ENCODE measurements at places on chromosomes 7 and 10. TPM values are rescaled to one million over a fixed set of nuclear protein-coding genes. Genes with fewer than 3 reads are reported as not detected.

- no peak for DNase-seq
Measured at GRCh38 chr10:109996225-109996624, 11.6 kb upstream of the ADD3 start.

GRCh38 chr7:132996581-132997242, 85.2 kb downstream of the CHCHD3 start:
- DNase-seq = no peak

DNA sequence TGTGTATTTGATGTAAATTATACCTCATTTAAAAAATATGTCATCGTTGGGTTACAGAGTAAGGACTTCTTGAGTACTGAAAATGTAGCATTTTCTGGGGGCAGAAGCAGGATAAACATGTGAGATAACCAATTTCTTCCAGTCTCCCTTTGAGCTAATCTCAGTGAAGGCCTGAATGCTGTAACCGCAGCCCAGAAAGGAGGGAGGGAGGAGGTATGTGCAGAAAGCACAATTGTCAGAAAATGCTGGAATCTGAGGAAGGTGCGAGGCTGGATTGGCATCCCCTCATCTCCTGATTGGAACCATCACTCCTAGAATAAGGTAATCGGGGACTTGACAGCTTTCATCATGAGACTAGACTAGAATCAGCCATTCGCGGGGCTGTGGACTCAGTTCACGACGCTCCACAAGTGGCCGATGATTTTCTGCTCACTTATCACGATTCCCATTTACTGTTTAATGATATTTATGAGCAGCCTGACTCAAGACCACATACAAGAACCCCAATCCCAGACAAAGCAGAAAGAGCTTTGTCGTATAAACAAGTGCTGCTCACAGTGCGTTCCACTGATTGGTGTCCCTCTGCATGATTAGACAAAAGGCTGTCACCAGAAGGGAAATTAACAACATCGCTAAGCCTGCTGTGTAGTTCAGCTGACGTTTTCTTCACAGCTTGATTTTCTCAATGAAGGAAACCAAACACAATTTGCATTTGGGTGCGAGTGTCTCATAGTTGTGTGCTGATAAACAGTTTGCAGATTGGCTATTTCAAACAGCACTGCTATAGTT, 93.2 kb downstream of the SVIL start:
- no peak for DNase-seq

GRCh38 chr10:25704622-25705021, 229.4 kb upstream of the MYO3A start:
- no peak for DNase-seq

DNA sequence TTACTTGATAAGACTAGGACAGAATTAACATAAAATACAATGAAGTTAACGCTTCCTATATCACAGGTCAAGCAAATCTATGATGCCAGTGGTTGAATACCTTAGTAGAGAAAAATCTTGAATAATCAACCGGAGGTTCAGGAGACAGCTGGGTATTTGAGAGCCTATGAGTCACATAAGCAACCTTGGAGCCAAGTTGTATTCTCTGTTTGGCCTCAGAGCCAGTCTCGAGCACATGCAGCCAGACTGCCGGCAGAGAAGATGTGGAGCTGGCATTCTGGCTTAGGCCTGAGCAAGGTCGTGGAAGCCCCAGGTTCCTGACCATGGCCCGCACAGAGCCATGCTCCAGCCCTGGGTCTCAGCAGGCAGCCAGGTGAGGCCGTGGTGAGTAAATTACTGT, 90.3 kb downstream of the FAM204A start:
- no peak for DNase-seq

- DNase-seq = no peak
Measured at GRCh38 chr7:100632951-100633717, 8.2 kb downstream of the TFR2 start.

DNA sequence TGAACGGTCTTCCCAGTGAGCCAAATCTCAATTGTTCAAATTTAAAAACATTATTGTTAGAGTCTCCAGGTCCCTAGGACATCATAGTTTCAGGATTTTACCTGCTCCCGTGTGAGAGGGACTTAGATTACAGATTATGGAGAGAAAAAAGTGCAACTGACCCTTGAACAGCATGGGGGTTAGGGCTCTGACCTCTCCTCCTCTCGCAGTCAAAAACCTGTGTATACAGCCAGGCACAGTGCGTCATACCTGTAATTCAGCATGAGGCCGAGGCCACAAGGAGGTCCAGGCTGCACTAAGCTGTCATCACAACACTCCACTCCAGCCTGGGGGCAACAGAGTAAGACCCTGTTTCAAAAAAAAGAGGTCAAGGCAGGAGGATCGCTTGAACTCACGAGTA, 25.5 kb downstream of the BAZ1B start:
- no peak for DNase-seq

GRCh38 chr10:110279407-110279986, 25.2 kb downstream of the SMNDC1 start:
- no peak for DNase-seq

DNA sequence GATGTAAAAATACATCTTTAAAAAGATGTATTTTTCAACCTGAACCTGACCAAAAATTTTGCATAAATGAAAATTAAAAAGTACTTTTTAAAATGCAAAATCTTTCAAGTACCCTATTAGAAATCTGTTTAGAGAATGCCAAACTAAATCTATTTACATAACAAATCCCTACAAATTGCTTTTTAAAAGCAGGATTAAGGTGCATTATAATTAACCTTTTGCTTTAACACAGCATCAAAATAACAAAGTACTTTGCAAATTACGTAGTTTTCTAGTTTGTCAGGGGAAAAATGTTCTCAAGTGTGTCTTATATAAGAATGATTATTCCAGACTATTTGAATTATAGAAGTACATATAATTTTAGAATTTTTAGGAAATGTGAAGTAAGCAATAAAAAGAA, 160.8 kb downstream of the VPS50 start:
- no peak for DNase-seq

DNA sequence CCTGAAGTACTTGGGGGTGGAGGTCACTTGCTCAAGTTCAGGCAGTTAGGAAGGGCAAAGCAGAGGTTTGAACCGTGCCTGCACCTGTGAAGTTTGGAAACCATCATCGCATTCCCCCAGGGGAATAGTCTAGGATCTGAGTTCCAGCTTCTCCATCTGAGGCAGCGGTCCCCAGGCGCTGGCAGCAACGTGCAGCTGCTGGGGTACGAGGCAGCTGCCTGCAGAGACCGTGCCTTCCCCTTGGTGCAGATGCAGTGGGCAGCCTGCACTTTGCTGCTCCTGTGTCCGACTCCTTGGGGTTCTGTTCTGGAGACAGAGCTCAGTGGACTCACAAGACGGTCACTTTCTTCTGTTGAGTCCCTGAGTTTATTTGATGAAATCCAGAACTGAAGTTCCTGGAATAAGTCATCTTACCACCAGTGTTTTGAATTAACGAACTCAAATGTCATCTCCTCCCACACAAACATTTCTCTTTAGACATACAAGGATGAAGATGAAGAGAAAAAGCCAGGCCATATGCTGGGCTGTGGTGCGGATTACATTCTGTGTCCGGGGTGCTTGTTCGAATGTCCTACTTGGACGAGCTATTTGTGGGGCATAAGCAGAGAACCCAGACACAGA, 19.9 kb upstream of the GIMAP8 start:
- DNase-seq = peak; percentile 63

DNA sequence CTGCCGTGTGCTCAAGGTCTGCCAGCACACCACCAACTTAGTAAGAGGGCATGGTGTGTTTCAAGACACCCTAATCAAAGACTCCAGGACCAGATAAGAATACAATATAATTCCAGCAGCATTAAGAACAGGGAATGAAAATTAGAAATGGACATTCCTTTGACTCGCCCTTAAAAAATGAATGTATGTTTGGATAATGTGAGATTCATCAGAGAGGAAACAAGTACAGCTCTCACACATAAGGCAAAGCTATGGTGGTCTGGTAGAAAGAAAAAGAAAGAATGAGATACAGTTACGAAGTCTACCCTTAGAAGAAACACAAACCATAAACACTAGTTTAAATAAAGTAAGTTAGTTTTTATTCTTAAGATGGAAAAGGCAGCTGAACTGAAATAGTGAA, 174.8 kb upstream of the ANK3 start:
- DNase-seq = no peak

DNA sequence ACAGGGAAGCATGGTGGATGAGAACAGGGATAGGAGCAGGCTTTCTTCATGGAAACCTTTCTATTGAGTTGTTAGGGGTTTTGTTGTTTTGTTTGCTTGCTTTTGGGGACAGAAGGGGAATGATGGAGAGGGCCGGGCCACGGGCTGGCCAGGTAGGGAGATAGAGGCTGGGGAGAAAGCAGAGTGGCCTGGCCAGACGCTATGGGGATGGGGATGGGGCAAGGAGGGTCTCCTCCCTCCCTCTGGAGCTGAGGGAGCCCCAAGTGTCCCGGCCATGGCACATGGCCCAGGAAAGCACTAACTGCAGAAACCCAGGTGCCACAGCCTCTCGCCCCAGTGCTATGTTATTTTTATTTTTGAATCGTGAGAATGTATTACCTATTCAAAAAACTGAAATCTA, 10.0 kb downstream of the AOC1 start:
- DNase-seq = no peak

- no peak for DNase-seq
Measured at GRCh38 chr7:20449176-20449575, 118.5 kb downstream of the ITGB8 start.

DNA sequence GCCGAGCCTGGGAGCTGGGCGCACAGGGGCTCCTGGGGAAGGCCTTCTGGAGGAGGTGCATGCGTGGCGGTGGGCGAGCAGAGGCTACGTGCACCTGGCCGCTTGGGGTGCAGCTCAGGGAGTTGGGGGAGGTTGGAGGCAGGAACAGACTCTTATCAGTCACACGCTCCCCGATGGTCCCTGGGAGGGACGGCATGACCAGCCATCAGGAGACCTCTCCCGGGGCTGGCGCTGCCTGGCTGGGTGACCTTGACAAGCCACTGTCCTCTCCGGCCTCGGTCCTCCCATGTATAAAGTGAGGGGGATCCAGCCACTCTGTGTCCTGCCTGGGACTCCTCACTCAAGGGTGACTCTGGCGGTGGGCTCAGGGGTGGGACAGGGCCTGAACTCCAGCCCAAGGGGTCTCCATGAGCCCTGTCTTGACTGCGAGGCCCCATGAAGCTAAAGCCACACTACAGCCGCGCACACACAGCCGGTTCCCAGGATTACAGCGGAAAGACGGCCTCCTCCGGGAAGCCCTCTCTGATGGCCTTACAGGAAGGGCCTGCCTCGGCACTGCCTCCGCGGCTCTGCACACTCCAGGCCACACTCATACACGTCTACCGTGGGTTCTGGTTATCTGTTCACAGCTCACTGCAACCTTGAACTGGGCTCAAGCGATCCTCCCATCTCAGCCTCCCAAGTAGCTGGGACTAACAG, 2.3 kb downstream of the TMEM184A start:
- DNase-seq = no peak

DNA sequence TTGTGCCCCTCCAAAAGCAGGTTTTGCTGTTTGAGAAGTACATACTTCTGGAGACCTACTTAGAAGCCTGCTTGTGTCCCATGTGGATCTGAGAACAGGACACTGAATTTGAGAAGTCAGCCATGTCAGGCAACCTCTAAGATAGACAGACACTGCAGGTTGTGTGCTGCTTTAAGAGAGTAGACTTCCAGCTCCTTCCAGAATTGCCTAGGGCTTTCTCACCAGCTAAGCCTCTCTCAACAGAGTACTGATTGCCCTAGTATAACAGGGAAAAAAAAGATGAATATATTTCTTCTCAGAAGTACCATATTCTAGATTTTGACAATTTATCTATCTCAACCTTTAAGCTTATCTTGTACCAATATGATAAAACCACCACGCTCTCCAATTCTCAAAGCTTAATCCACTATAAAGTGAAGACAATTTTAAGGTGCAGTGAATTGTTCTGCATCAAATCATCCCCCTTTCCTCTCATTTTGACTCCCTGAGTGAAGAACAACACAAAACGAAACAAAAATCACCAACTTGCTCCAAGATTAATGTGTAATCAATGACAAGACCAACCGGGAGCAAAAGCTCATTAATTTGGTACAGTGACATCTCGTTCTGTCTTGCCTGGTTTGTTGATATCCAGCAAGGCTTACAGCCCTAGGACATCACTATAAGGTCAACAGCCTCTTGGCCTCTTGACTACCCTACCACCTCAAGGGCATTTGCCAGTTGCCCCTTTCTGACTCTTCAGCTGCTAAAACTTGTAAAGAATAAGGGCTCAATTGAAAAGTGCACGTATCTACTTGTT, 214.6 kb downstream of the SORCS1 start:
- no peak for DNase-seq

GRCh38 chr7:126635545-126635944, 617.2 kb downstream of the GRM8 start:
- DNase-seq = no peak

DNA sequence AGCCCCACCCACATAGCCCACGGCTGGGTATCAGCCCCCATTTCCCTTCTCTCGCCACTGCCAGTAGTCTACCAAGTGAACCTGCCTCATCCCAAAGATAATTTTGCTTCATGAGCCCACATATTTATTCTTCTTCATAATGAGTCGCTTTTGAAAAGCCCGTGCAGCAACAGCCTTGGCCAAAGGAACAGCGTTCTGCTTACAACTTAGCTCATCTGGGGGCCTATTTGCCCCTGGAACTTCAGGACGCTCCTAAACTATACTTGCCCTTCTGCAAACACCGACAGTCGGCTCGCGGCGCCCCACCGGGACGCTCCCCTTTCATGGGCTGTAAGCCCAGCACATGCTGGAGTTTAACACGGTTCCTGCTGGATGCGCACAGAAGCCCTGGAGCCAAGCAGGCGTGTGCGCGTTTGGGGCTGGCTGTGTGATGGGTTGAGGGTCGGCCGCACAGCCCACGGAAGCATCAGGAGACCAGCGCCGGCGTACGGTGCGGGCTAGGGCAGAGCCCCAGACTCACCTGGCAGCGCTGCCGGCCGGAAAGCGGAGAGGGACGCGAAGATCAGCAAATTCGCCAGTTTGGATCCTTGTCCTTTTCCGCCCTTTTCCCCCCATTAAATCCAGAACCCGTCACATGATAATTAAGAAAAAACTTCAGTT, 370 bp downstream of the TMEM60 start:
- DNase-seq = no peak

- DNase-seq = peak; percentile 84
Measured at GRCh38 chr10:122021379-122021778, 32.4 kb downstream of the TACC2 start.

- DNase-seq = no peak
Measured at GRCh38 chr10:3584926-3585784, 199.9 kb downstream of the KLF6 start.

- no peak for DNase-seq
Measured at GRCh38 chr7:96441436-96442084, 119.7 kb upstream of the SLC25A13 start.

GPR15LG gene
- total RNA-seq = 2.0 TPM

PHYH gene
- total RNA-seq = 10.5 TPM

FOXP2 gene
- 16.2 TPM for total RNA-seq

TECTB gene
- not detected for total RNA-seq

TMEM139 gene
- 11.0 TPM for total RNA-seq

DNAJB12 gene
- 48.3 TPM for total RNA-seq

C10orf62 gene
- not detected for total RNA-seq

KIAA1217 gene
- 70.6 TPM for total RNA-seq

WNT2 gene
- total RNA-seq = 0.99 TPM

All from suprapubic skin (tissue), 4 donors.